ENCODE measurements at places on chromosomes 11 and 22.

DNA sequence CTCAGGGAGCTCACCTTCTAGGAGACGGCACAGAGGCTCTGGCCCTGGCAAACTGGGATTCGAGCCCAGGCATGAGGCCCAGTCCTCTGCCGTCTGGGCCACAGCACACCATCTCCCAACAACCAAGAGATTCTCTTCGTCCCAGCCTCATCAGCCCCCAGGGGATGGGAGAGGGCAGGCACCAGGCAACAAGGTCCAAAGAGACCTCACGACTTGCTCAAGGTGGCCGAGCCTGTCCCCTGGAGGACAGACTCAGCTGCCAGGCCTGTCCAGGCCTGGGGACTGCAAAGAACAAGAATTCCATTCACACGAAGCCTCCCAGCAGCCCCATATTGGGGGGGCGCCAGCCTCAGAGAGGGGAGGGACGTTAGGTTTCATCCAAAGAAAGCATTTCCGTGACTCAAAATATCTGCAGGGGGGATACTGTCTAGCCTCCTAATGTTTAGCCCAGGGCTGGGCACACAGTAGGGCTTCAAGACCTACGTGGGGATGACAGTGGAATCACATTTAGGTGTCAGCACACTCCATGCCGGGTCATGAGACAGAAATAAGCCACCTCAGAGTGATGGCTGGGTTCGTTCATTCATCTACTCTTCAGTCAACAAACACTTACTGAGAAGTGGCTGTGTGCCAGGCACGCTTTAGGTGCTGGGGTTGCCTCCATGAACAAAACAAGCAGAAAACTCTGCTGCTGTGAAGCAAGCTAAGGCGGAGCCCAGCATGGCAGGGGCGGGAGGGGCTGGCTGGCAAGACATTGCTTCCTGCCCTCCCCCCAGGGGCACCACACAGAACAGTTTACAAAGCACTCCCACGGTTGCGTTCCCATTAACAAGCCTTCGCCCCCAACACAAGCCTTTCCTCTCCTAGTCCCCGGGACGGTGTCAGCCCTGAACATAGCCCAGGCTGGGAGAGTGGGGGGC lies 1.2 kb downstream of the CARNS1 start:
- peak; percentile 87 for DNase-seq

DNA sequence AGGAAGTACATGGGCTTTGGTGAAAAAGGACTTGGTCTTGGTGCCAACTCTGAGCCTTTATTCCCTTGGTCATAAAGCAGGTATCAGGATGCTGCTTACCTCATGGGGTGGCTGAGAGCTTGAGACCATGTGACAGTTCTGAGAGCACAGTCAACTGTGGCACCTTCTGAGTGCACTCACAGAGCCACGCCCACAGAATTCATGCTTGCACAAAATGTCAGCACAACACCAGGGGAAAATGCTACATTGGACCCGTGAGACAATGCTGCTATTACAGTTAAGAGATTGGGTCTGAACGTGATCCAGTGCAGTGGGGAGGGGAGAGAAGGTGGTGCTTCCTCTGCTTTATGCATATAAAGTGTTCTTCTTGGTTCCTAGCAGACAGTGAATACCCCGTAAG lies 79.5 kb upstream of the SPON1 start:
- DNase-seq: no peak

GRCh38 chr11:8757047-8757446 lies 74.5 kb downstream of the RPL27A start:
- DNase-seq: no peak

- DNase-seq: no peak
Measured at GRCh38 chr11:108939135-108939534, 274.3 kb downstream of the DDX10 start.

- no peak for DNase-seq
Measured at GRCh38 chr11:19949606-19950005, 210.7 kb downstream of the DBX1 start.

DNA sequence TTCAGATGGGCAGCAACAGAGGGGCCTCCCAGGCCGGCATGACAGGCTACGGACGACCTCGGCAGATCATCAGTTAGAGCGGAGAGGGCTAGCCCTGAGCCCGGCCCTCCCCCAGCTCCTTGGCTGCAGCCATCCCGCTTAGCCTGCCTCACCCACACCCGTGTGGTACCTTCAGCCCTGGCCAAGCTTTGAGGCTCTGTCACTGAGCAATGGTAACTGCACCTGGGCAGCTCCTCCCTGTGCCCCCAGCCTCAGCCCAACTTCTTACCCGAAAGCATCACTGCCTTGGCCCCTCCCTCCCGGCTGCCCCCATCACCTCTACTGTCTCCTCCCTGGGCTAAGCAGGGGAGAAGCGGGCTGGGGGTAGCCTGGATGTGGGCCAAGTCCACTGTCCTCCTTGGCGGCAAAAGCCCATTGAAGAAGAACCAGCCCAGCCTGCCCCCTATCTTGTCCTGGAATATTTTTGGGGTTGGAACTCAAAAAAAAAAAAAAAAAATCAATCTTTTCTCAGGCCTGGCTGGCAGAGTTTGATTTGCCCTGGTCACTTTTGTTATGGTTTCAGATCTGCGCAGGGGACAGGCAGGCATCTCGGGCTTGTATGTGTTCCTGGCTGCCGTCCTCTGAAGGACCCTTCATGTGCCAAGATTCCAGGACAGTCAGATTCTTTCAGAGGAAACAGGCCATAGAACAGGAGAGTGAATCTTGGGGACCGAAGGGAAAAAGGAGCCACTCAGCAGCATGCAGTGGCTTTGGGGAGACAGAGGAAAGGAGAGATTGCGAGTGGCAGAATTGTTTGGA lies 5.3 kb downstream of the TAGLN start:
- no peak for DNase-seq

DNA sequence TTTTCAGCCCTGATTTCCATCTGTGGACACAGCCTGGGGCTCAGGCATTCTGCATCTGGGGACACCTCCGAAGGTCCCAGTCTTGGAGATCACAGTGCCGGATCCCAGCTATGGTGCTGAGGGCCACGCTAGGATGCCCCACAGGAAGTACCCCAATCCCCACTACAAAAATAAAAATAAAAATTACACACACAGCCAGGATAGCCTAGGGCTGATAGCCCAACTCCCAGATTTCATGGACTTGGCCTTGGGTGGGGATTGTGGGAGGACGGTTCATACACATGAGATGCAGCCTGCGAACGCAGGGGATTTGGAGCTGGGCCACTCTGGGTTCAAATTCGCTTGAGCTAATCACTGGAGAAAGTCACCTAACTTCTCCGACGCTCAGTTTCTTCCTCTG lies 237.7 kb downstream of the BUD13 start:
- no peak for DNase-seq

GRCh38 chr22:50610581-50610980 lies 10.0 kb downstream of the MAPK8IP2 start:
- DNase-seq: no peak

- DNase-seq: peak; percentile 61
Measured at GRCh38 chr22:40215266-40215665, 37.5 kb downstream of the TNRC6B start.

GRCh38 chr22:49137206-49137840 lies 690.4 kb downstream of the BRD1 start:
- DNase-seq: no peak

- no peak for DNase-seq
Measured at GRCh38 chr22:40218723-40219294, 41.1 kb downstream of the TNRC6B start.

DNA sequence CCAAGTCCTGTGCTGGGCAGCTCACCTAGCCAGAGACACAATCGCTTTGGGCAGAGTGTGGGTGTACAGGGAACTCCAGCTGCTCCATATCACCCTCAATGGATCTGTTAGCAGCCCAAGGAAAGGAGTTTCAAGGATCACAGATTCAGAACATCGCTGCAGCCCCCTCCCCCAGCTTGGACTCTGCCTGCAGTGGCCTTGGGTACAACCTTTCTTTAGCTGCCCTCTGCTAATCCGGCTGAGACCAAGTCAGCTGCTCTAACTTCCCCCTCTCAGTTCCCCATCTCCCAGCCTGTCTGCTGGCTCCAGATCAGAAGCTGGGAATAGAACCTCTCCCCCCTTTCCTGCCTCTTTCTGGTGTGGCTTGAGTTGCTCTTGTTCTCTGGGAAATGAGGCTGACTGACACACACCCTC lies 1.3 kb downstream of the TMEM86A start:
- no peak for DNase-seq

GRCh38 chr11:92136797-92137196 lies 87.8 kb upstream of the FAT3 start:
- DNase-seq: no peak

- peak; percentile 64 for DNase-seq
Measured at GRCh38 chr11:6320411-6321155, at the start of gene CAVIN3. CAVIN3 (minus strand) TSS chr11:6320501; CDS start chr11:6320476, 25 bp downstream.

DNA sequence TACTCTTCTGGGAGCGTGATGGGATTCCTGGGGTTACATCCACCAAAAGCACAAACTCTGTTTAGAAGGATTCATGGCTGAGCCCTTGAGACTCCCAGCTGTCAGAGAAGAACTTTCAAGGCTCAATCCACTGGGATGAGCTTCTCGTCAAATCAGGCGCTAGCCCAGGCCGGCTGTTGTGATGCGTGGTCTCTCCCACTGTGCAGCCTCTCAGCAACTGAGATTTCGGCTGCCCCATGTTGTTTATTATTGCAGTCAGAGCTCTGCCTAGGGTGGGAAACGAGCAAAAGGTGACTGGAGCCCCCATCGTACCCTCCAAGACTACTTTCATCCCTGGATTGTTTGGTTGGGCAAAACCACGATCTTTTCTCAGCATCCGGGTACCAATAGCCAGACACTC lies 251.6 kb downstream of the ETS1 start:
- DNase-seq: no peak

DNA sequence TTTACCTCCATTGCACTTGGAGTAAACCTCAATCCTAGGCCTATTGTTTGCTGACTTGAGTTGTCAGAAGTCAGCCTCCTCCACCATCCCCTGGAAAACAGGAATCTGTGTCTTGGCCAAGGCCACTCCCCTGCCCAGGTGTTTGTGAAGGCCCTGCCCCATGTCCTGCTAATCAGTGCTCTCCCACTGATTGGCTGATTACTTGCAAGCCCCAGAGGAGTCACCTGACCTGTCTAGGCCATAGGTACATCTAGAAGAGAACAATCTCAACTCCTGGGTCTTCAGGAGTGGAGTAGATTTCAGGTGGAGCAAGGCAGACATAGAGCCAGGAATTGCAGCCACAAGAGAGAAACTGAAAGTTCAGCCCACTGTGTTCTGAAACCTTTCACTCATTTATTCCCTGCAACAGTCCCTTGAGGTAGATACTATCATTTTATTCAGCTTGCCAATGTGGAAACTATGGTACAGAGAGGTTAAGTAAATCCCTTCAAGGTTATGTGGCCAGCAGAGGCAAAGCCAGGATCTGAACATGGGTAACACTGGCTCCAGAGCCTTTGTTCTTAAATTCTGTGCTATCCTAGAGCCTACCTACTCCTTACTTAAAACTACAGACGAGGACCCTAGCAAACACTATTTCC lies 10.4 kb downstream of the OAF start:
- DNase-seq: no peak

GRCh38 chr11:88861618-88862017 lies 204.2 kb downstream of the GRM5 start:
- DNase-seq: no peak

GRCh38 chr11:69545976-69546617 lies 64.6 kb downstream of the LINC01488 start:
- no peak for DNase-seq

- DNase-seq: no peak
Measured at GRCh38 chr11:126438691-126439090, 83.2 kb downstream of the ST3GAL4 start.

GRCh38 chr11:843818-844692 lies 1.4 kb downstream of the TSPAN4 start:
- peak; percentile 68 for DNase-seq

- no peak for DNase-seq
Measured at GRCh38 chr11:3224401-3225057, 5.9 kb upstream of the MRGPRG start.

DNA sequence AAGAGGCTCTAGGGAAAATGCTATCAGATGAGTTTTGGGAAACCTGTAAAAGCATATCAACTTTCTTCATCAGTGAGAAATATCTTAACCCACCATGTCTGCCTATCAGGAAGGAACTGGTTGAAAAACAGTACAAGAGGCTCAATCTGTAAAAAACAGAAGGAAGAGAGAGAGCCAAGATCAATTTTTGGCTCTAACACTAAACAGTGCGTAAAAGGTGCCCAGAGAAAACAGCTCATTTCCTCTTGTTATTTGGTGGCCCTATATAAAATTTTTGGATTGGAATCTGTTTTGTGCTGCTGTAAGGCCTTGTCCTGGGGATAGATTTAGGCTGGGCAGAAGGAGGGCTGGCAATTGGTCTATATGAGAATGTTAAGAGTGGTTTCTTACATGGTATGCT lies 12.1 kb downstream of the MS4A2 start:
- DNase-seq: no peak

DNA sequence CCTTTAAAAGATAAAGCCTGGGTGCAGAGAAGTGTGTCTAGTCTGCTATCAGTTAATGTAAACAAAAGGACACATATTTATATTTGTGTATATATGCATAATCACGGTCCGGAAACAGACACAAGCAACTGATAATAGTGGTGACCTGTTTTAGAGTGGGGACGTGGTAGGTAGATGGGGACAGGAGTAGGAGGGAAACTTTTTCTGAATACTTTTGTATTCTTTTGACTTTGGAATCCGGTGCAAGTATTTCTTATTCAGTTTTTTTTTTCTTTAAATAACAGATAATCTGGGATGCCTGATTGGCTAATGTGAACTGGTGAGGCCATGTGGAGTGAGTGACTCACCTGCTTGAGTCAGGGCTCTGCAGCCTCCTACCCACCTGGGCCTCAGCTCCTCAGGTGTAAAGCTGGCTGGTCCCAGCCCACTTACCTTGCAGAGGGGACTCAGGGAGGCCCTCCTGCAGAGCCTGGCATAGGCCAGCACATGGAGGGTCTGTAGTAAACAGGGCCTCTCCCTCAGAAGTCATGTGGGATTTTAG lies 15.3 kb downstream of the MICAL2 start:
- DNase-seq: no peak

DNA sequence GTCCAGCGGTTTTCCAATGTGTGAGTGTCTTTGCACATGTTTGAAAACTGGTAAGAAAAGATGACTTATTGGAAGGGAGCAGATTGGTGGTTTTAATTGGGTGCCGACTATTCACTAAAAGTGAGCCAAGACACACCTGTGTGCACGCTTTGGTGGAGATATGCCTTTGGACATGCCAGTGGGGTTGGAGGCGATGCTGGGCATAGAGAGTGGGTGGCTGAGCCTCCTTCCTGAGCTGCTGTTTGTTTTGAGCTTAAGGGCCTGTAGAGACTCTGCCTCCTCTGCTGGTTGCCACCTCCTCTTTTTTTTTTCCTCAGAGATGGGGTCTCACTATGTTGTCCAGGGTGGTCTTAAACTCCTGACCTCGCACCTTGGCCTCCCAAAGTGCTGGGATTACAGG lies 9.5 kb downstream of the IGHMBP2 start:
- DNase-seq: no peak

All from hematopoietic multipotent progenitor cell treated with erythropoietin and hydrocortisone succinate and interleukin-3 and kit ligand, for 4 days (in vitro differentiated cells).